ENCODE measurements at places on chromosomes 6 and 20. TPM values are rescaled to one million over a fixed set of nuclear protein-coding genes. Genes with fewer than 3 reads are reported as not detected.

GRCh38 chr6:28296520-28297060 lies 15.2 kb downstream of the PGBD1 start:
- ATAC-seq, result no peak

DNA sequence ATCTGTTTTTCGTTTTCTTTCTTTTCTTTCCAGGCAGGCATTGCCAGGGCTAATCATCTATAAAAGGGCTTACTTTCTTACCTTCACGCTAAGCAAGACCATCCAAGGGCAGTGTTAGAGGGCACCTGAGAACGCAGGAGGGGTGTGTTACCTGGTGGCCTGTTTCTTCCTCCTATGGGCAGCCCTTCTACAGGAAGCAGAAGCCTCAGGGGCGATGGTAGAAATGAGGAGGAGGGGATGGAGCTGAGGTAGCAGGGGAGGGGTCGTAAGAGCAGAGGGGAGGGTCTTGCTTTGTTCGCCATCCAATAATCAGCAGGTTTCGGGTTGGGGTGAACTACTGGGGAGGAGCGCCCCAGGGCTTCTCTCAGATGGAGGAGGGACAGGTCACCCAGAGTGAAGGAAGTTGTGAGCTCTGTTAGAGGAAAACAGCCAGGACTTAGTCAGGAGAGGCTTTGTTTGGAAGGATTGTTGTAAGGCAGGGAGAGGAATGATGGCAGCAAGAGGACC lies 1.5 kb upstream of the CCR6 start:
- no peak for ATAC-seq

- ATAC-seq, result no peak
These were observed 48.6 kb upstream of the COL9A1 start for GRCh38 chr6:70351461-70351860.

DNA sequence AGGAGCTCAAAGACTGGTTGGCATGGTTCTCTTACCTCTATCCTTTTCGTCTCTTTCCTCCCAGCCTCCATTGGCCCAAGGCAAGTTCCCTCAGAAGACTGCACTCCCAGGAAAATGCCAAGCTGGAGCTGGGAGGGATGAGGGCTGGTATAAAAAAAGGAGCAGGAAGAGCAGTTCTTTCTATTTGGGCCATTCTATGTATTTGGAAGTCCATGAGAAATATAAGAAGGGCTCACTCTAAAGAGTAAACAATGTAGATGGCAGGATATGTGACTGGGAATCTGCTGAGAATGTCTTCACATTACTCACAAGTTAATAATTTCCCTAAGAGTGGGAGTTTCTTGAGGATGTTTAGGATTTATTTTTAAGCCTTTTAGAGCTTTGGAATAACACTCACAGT lies 36.6 kb upstream of the ADTRP start:
- no peak for ATAC-seq

- no peak for ATAC-seq
These were observed 72.4 kb upstream of the LAMP5 start for GRCh38 chr20:9441948-9442347.

GRCh38 chr20:62444286-62444685 lies 16.9 kb upstream of the RBBP8NL start:
- ATAC-seq, result no peak

DNA sequence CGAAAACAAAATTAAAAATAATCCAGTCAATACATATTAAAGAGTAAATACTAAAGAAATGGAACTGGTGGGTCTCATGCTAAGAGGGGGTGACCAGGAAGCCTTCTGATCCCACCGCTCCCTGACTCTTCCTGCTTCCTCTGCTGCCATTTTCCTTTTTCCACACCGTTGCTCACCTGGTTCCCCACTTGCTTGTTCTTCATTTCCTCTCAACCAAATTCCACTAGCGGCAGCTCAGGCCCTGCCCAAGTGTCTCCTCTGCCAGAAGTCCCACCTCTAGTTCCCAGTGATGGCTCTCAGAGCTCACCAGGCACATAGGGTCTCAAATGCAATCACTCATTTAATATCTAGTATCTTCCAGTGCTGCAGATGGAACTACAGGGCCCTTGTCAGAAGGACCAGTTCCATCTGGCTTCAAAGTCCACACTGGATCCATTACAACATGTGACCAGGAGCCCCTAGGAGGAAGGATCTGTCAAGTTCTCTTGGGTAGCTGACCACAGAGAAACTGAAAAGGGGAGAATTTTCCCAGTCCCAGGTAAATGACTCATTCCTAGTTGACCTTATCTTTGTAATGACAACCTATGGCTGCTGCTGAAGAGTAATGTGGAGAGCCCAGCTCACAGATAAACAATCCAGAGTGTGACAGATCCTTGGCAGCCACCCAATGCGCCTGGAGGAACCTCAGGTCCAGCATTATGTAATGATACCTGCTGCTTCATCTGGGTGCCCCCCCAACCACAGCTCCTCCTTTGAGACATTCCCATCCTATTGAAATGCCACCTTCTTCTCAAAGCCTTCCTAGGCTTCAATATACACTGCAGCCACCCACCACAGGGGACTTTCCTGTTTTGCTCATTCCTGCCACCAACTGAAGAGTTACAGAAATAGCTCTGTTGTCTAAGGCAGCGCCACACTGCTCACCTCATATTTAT lies 38.2 kb downstream of the ELMO2 start:
- ATAC-seq, result no peak

GRCh38 chr6:106440546-106440945 lies 80.0 kb downstream of the CRYBG1 start:
- no peak for ATAC-seq

DNA sequence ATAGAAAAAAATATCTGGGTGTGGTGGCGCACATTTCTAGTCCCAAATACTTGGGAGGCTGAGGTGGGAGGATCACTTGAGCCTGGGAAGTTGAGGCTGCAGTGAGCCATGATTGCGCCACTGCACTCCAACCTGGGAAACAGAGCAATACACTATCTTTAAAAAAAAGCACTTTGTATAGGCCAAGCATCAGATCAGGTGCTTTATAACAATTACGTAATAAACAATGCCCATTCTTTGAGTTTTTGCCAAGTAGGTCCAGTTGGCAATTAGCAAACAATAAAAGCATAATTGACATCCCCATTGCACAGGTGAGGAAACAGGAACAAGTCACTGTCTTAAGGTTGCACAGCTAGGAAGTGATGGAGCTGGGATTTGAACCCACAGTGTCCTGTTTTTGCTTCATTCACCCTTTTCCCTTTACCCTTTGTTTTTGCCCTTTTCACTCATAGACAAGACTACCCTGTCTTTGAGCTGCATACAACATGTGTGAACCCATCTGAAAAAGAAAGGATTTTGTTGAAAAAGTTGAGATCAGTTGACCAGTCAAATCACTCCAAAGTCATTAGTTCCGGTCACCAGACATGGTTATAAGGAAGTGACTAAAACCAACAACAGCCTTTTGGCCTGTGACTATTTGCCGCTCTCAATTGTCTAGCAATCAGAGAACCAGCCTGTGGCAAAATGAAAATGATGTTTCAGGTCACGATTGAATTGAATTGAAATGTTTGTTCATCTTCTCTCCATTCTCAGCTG lies 303.6 kb downstream of the TFAP2C start:
- ATAC-seq, result no peak

DNA sequence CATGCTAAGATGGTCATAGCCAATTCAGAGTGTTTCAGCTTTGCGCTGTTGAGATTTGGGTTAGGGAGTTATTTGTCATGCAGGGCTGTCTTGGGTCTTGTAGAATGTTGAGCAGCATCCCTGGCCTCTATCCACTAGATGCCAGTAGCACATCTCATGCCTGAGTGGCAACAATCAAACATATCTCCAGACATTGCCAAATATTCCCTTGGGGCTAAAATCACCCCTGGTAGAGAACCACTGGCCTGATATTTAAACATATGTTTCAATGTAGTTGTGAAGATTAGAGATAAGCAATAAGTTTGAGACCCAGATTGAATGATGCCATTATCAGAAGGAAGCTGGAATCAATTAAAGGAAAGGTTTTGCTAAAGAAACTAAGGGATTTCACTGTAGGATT lies 463.3 kb downstream of the DOK5 start:
- no peak for ATAC-seq

DNA sequence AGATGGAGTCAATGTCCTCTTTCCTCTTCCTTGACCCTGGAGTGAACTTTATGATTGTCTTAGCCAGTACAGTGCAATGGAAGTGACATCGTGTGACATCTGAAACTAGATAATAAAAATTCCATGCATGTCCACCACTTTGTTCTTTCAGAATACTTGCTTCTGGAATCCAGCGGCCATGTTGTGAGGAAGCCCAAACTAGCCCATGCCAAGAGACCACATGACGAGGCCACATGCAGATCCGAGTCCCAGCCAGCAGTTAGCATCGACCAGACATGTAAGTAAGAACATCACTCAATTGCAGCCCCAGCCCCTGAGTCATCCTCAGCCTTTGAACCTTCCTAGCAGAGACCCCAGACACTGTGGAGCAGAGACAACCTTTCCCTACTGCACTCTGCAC lies 48.5 kb upstream of the E2F3 start:
- no peak for ATAC-seq

DNA sequence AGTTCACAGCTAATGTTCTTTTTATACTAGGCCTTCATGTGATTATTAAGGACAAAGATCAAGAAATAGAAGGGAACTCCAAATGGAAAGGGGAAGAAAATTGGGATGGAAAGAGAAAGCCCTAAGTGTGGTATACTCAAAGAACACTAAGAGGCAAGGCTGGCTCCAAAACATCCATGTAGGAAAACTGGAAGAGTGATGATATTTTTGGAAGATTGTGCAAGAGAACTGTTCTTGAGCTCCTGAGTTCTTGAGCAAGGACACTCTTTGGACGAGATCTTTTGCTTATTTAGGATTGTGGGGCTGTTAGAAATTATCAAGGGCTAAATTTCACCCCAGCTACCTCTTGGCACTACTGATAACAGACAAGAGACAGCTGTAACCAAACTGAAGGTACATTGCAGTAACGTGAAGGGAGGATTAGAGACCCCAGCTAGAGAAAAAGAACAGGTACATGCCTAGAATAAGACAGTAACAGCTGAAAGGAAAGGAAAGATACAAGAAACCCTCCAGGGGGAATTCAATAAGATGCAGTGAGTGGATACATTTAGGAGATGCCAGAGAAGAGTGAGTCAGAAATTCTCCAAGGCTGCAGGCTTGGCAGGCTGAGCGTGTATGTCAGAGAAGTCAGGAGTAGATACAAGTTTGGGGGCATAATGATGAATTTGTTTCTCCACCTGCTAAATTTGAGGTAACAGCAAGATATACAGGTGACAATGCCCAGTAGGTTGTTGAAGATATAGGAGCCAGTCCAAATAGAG lies 69.7 kb downstream of the CBLN4 start:
- no peak for ATAC-seq

GRCh38 chr6:40856271-40856670 lies 182.8 kb downstream of the UNC5CL start:
- no peak for ATAC-seq

DNA sequence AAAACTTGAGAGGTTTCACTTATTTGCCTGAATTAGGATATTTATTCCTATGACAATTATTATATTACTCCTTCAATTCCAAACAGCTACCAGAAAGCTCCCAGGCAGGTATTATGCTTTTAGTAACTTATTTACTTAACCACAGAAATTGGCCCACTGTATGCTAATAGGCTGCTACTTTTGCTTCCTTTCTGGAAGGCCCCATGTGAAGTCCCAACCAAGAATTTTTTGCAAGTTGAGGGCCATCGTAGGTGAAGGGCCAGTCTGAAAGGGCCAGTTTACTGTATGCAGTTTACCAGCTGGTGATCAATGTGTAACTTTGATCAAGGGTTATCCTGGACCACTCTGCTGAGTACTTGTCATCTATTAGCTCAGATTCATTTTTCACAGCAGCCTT lies 45.0 kb downstream of the EDN1 start:
- ATAC-seq, result no peak

DNA sequence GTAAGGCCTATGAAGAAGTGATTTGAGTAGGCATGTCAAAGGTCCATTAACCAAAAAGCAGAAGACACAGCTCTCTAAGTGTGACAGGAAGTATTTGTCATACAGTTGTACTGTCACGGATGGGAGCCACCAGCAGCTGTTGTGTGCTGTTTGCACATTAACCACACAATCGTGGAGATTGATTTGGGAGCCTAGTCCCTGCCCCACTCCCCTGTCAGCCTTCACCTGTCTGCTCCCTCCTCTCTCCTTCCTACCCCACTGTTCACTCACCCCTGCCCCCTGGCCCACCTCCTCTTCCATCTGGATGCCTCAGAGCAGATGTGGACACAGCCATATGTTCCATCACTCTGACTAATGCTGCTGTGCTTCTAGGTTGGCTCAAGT lies 124.7 kb upstream of the SPACA1 start:
- peak; percentile 44 for ATAC-seq

- no peak for ATAC-seq
These were observed 144.4 kb downstream of the PHACTR3 start for GRCh38 chr20:59748619-59749191.

DNA sequence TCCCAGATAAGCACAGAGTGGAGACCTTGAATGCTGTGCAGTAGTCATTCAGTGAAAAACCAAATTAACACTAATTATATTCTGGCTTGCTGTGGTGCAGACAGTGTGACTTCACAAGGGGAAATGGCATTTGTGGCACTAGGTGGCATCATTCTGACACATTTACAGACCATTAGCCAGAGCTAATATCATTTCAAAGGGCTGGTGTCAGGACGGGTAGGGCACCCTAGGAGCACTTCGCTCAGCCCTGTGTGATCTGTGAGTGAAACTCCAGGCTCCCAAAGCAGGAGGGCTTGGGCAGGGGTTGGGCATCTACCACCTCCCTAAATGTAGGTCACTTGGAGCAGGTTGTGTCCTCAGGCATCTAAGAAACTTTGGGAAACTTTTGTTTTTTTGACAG lies 555.8 kb downstream of the PKHD1 start:
- no peak for ATAC-seq

- ATAC-seq, result no peak
These were observed 628.0 kb upstream of the AGPAT4 start for GRCh38 chr6:161901740-161902426.

DNA sequence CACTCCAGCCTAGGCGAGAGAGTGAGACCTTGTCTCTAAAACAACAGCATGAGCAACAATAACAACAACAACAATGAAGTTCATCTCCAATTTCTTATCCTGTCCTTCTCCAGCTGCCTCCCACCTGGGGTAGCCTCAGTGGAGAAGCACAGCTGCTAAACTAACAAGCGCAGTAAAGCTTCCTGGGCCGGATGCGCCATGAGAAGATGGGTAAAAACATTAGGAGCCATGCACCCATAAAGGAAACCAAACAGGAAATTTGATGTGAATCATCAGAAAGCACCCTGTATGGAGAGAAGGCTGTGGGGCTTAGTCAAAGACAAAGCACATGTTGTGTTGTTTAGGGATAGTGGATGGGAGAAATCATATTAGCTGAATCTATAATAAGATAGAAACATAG lies 61.1 kb upstream of the CCN6 start:
- no peak for ATAC-seq

GRCh38 chr6:119961450-119961849 lies 611.9 kb upstream of the MAN1A1 start:
- ATAC-seq, result no peak

The SLC24A3 gene
- 0.11 TPM for total RNA-seq

The PHACTR3 gene
- 0.19 TPM for total RNA-seq

The IMPG1 gene
- total RNA-seq, result 0.27 TPM

The LY6G6C gene
- total RNA-seq, result 1.1 TPM

The HLA-DPA1 gene
- total RNA-seq, result 1.2 TPM

The SOD2 gene
- total RNA-seq, result 343 TPM

The SCP2D1 gene
- total RNA-seq, result not detected

The OR2J1 gene
- 0.19 TPM for total RNA-seq

The C4B gene
- total RNA-seq, result 15.8 TPM
